GM12891 (cell line): ENCODE measurements at places on chromosomes 16 and 17.

DNA sequence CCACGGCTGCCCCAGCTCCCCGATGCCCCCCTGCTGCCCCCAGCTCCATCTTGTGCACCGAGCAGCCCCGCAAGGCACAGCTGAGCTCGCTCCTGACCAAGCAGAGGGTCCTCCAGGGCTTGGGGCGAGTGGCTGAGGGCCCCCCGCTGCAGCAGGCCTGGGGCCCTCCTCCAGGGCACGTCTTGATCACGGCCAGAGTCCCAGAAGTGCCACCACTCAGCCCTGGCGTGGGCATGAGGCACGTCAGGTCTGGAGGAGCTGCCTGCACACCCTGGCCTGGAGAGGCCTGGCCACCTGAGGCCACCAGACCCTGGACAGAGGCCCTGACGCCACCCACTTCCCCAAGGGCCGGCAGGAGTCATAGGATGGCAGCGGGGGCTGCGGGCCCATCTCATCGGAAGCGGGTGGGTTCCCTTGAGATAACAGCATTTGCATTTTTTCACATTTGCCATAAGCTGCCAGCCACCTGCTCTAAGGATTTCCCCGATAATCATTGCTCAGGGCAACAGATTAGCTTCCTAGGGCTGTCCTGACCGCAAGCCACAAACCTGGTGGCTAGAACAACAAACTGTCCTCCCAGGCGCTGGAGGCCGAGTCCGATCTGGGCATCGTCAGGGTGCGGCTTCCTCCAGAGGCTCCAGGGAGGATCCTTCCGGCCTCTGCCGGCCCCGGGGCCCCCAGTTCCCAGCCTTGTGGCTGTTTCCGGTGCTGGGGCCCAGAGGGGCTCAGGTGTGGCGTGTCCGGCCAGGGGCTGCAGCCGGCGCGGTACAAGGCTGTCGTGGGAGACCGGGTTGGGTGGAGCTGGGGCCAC, 23.9 kb upstream of the C1QTNF8 start:
- no peak for DNase-seq

DNA sequence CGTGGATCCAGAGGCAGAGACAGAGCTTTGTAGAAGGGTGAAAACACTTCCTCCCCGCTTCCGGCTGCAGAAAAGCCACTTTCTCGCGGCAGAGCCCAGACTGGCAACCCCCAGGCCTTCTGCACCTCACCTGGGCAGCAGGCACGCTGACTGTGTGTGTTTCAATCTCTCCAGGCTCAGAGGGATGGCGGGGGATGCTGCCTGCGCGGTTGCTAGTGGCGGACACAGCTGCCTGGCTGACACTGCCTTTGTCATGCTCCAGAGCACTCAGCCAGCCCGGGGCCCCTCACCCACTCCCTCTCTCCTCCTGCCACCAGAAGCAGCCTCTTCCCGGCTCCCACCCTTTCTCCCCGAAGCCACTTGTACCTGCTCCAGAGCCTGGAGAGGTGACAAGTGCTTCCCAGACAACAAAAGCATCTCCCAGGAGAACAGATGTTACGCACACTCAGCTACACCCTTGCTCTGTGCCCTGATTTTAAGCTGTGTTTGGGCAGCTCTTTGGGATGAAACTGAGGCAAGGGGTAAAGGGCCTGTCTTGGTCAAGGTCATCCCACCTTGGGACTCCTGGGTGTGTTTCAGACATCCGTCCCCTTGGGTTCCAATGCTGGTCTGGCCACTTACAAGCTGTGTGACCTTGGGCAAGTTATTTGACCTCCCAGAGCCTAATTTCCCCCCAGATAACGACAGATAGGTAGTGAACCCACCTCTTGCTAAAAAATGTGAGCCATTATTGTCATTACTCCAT, 9.2 kb upstream of the GLIS2 start:
- DNase-seq: peak; percentile 60

- no peak for DNase-seq
Observed at GRCh38 chr17:42821176-42821575, 2.9 kb downstream of the BECN1 start.

GRCh38 chr16:1311212-1311737, 1.8 kb downstream of the UBE2I start:
- DNase-seq: no peak

DNA sequence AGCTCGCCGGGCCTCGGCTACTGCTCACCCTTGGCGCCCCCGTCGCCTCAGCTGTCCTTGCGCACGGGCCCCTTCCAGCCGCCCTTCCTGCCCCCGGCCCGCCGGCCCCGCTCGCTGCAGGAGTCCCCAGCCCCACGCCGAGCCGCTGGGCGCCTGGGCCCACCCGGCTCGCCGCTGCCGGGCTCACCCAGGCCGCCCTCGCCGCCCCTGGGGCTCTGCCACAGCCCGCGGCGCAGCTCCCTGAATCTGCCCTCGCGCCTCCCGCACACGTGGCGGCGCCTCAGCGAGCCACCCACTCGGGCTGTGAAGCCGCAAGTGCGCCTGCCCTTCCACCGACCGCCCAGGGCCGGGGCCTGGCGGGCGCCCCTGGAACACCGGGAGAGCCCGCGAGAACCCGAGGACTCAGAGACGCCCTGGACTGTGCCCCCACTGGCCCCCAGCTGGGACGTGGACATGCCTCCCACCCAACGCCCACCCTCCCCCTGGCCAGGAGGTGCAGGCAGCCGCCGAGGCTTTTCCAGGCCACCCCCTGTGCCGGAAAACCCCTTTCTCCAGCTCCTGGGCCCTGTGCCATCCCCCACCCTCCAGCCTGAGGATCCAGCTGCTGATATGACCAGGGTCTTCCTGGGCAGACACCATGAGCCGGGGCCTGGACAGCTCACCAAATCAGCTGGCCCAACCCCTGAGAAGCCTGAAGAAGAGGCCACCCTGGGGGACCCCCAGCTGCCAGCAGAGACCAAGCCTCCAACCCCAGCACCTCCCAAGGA, 12.8 kb downstream of the MYO15A start:
- no peak for DNase-seq

- peak; percentile 57 for DNase-seq
Observed at GRCh38 chr17:8005967-8006730, 3.7 kb downstream of the GUCY2D start.

GRCh38 chr16:64162613-64163375, 959.1 kb downstream of the CDH11 start:
- DNase-seq: no peak

- no peak for DNase-seq
Observed at GRCh38 chr17:56656701-56657327, 63.3 kb downstream of the NOG start.

- peak; percentile 3 for DNase-seq
Observed at GRCh38 chr17:75638893-75639292, 5.7 kb downstream of the SMIM5 start.

DNA sequence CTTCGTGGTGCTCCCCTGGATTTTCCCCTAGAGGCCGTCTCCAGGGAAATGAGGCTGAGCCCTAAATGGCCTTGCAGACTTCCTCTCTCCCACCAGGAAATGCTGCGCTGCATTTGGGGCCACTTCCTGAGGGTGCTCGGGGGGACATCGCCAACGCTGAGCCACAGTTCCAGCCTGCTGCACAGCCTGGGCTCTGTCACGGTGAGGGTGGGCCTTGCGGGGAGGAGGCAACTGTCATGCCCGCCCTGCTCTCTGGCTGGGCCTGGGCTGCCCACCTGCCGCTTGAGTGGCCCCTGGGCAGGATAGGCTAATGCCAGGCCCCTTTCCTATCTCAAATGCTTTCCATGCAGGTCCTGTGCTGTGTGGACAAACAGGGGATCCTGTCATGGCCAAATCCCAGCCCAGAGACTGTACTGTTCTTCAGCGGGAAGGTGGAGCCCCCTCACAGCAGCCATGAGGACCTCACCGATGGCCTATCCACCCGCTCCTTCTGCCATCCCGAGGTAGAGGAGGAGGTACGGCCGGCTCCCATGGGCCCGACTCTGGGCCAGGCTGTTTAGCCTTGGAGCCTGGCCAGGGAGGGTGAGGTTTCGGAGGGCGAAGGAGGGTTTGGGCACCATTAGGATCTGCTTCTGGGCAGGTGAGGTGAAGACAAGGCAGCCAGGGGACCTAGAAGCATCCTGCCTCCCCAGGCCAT, 24.2 kb downstream of the CASKIN2 start:
- DNase-seq: no peak

GRCh38 chr16:3988824-3989223, 108.3 kb upstream of the CREBBP start:
- no peak for DNase-seq

DNA sequence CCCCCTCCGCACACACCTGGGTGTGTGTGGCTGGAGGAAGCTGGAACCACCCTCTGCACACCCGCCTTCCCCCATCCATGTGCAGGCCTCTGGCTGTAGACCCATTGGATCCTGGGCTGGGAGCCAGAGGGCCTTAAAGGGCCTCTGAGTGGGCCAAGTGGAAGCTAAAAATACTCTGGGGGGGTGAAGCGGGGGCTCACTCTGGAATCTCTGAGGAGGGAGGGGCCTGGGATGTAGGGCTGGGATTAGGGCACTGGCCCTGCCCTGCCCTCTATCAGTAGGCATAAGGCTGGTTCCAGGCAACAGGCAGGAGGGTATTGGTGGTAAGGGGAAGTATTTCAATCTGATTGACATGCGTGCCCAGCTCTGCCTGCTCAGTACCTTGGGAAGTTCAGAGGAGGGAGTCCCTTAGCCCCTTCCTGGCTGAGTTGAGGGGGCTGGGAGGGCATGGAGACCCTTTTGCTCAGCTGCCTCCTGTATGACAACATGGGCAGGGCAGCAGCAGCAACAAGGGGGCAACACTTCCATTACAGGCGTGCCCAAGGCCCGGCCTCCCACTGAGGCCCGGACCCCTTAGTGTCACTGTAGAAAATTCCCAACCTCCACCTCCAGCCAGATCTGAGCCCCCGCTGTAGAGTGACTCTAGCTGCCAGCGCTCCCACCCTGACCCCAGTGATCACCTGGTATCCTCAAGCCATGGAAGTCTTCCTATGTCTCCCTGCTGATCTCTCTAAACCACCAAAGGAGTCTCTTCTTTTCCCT, 5.2 kb downstream of the ITGA3 start:
- no peak for DNase-seq

GRCh38 chr16:57486858-57487834, 853 bp upstream of the DOK4 start:
- no peak for DNase-seq

- DNase-seq: no peak
Observed at GRCh38 chr17:33421933-33422332, 128.8 kb upstream of the ASIC2 start.
